ENCODE measurements at places on chromosomes 11 and 22.

GRCh38 chr22:19843857-19844376 is 10.8 kb downstream of the GNB1L start:
- DNase-seq: no peak

GRCh38 chr11:122209619-122210366 is 93.8 kb upstream of the BLID start:
- DNase-seq: no peak

- DNase-seq: no peak
Measured at GRCh38 chr22:47783433-47784366, 1021.2 kb downstream of the TBC1D22A start.

- DNase-seq: no peak
Measured at GRCh38 chr11:8328231-8328794, 64.6 kb upstream of the LMO1 start.

GRCh38 chr11:68051191-68052136 is 12.6 kb downstream of the TCIRG1 start:
- no peak for DNase-seq

DNA sequence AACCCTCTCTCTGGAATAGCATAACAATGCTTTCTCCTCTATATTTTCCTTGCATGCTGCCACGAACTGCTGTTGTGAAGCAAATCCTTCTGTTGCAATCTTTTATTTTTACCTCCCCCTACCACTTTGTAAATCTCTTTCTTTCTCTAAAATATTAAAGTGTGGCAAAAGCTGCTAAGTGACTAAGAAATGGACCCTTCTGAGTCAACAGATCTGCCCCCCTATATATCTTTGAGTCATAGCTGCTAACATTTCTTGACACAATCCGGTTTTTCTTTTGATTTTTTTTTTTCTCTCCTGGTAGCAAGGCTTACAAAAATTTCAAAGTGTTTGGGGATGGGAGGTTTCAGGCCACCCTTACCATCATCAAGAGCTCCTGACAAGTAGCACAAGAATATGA is 39.0 kb upstream of the KIRREL3 start:
- no peak for DNase-seq

DNA sequence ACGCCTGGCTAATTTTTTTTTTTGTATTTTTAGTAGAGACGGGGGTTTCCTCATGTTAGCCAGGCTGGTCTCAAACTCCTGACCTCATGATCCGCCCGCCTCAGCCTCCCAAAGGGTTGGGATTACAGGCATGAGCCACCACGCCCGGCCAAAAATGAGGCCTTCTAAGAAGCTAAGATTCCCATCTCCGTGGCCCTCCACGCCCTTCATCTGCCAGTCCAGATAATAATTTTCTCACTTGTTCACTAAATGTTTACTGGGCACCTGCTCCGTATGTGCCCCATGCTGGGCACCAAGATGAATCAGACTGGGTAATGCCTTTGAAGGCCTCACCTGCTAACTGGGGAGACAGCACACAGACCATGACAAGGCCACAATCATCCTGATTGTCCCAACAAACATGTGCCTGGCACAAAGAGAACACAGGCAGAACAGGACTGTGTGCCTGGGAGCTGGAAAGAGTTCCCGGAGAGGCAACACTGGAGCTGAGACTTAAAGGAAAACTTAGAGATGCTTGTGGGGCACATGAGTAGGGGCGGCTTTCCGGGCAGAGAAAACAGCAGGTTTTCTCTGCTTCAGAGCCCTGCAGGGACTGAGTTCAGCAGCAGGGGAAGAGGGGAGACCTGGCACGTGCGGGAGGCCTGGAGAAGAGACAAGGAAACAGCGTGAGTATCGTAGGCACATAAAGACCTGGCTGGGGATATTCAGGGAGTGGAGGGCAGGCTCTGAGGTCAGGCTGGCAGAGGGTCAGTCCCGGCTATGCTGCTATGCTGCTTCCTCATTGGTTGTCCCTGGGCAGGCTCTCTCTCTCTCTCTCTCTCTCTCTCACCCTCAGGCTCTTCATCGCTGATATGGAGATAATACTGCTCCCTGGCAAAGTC is 2.4 kb downstream of the KIAA0930 start:
- no peak for DNase-seq

DNA sequence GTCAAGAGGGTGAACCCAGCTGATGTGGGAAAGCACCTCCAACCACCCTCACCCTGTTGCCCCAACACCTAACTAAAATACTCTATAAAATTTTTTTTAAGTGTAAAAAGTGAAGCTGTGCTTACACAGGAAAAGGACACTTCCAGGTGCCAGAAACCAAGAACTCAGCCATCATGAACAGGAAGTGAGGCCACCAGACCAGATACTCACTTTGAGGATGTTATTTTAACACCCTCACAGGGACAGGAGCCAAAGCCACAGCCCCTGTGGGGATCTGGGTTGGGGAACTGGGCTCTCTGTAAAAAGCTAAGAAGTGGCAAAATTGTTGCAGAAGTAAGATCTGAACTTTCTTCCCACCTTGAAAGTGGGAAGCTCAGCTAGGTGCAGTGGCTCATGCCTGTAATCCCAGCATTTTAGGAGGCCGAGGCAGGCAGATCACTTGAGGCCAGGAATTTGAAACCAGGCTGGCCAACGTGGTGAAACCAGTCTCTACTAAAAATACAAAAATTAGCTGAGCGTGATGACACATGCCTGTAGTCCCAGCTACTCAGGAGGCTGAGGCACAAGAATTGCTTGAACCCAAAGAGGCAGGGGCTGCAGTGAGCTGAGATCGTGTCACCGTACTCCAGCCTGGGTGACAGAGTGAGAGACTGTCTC is 3.8 kb downstream of the RSPH14 start:
- DNase-seq: no peak

GRCh38 chr11:16607675-16608644 is 130.5 kb upstream of the C11orf58 start:
- DNase-seq: no peak

- DNase-seq: no peak
Measured at GRCh38 chr11:69243496-69244200, 50.3 kb upstream of the MYEOV start.

- DNase-seq: no peak
Measured at GRCh38 chr11:63738720-63739360, 29.7 kb downstream of the ZFTA start.

GRCh38 chr22:37454857-37455686 is 27.8 kb upstream of the ELFN2 start:
- DNase-seq: no peak

DNA sequence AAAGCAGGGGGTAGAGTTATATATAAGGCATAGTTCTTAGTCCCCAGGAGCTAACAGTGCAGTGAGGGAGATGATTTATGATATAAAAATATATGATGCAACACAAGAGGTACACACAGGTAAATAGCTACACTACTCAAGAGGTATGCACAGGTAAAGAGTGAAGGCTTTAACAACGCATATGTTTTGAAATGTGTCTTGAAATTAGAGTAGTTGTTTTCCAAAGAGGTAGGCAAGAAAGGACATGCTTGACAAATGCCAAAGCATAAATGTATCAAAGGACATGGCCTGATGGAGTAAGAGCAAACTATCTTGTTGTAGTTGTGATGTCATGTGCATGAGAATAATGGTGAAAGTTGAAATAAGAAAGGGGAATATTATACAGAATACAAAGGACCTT is 104.3 kb upstream of the C11orf87 start:
- no peak for DNase-seq

DNA sequence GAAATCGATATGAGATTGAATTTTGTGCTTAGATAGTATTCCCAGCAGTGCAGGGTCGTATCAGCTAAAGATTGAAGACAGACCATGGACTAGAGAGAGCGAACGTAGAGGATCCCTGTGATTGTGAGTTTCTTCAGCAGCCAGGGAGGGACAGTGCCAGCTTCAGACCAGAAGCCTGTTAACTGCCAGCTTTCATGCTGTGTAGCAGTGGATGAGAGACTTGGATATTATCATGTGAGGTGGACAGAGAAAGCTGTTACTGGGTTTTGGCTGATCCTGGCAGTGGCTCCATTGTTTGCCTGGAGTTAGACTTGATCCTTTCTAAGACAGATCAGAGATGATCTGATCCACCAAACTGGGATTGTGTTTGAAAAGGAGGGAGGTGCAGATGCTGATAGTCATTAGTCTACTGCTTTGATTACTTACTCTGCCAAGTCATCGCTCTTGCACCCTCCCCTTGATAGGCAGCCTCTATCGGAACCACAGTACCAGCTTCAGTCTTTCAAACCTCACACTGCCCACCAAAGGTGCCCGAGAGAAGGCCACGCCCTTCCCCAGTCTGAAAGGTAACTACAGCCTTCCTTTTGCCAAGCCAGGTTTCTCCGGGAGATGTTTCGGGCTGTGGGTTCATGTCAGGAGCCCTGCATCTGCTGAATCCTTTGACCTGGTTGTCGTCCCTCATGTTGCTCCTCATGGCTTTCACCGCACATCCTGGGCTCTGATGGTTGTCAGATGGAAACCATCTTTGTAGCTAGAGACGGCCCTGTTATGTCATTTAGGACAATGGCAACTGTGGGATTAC is 16.2 kb downstream of the MADD start:
- peak; percentile 68 for DNase-seq

DNA sequence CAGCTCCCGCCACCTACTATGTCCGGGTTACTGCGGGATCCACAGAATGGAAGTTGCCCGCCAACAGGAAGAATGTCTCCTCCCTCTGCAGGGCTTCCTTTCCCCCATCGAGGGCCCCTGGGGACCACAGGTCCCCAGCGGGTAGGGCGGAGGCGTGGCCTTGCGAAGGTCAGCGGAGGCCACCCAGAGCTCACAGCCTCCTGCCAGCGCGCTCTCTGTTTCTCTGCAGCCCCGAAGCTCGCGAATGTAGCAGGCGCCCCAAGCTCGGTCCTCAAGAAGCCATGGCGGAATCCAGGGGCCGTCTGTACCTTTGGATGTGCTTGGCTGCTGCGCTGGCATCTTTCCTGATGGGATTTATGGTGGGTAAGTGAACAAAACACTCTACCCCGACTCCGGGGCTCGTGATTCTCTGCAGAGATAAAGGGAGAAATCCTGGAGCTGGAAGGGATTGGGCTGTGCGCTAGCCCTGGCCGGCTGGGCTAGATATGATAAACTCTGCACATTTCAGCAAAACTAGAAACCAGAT is at the start of gene NAALAD2:
NAALAD2 (plus strand) TSS at position 186 of the 526 bp plus-strand sequence; CDS start at position 282, 96 bp downstream.
- no peak for DNase-seq

- no peak for DNase-seq
Measured at GRCh38 chr22:31987218-31987617, 42.9 kb downstream of the YWHAH start.

GRCh38 chr11:64870176-64870892 is 8.1 kb downstream of the EHD1 start:
- no peak for DNase-seq

- no peak for DNase-seq
Measured at GRCh38 chr11:92739491-92739890, 230.0 kb upstream of the MTNR1B start.

GRCh38 chr11:113994077-113994954 is 19.4 kb downstream of the HTR3A start:
- DNase-seq: no peak

DNA sequence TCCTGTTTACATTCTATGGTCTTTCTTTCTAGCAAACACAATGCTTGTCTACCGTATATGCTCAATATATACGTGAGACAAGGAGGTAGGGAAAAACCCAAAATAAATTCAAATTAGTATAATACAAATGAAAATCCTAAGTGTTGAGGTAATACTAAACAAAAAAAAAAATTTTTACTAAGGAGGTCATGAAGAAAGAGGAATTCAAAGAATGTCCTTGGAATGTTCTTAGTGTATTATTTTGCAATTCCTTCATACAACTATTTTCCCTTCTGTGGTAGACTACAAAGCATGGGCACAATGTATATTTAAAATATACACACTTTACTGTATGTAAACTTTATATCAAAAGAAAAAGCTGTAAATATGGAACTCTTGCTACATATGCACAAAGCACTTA is 36.4 kb downstream of the PIK3C2A start:
- DNase-seq: no peak

GRCh38 chr11:132073787-132074186 is 703.4 kb downstream of the NTM start:
- DNase-seq: no peak

- DNase-seq: no peak
Measured at GRCh38 chr22:28331695-28332094, 347.9 kb downstream of the TTC28 start.

- no peak for DNase-seq
Measured at GRCh38 chr11:11976481-11977127, 31.8 kb downstream of the DKK3 start.

- DNase-seq: peak; percentile 86
Measured at GRCh38 chr11:536841-537621, at the start of gene LRRC56. TSS of gene LRRC56 (plus strand) at chr11:537527. CDS start at chr11:540685, 3,158 bp downstream.

GRCh38 chr22:40107851-40108378 is 69.8 kb upstream of the TNRC6B start:
- DNase-seq: no peak

GRCh38 chr11:46845440-46845739 is 690 bp downstream of the CKAP5 start:
- no peak for DNase-seq

DNA sequence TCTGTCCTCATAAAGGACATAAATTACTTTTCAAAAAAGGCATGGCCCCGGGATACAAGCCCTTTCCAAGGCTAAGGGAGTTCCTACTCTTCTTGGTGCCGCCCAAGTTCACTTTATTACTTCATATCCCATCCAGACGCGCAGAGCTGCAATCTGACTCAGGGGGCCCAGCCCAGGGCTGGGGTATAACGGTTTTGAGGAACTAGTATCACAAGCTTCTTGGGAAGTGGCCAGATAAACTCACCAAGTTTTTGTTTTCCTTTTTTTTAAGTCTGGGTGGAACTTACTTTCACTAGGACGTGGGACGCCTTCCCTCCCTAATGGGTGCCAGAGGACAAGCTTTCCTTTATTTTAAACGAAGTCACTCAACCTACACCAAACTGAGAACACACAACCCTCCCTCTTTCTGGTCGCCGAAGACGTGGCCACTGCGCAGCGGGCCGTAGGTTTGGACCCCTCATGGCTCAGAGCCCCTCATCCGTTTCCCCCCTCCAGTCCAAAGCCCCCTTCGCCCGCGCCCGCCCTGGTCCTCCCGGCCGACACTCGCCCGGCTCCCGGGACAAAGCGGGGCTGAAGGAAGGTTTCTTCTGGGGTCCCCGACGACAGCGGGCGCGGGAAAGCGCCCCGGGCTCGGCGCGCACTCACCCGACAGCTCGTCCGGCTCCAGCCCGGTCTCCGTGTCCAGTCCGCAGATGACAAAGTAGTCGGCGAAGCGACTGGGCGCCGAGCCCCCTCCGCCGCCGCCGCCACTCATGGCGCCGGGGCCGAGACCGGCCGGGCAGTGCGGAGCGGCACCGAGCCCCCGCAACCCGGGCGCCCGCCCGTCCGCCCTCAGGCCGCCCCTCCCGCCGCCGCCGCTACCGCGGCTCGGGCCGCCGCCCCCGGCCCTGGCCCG is 587 bp downstream of the DENND5A start:
- no peak for DNase-seq

DNA sequence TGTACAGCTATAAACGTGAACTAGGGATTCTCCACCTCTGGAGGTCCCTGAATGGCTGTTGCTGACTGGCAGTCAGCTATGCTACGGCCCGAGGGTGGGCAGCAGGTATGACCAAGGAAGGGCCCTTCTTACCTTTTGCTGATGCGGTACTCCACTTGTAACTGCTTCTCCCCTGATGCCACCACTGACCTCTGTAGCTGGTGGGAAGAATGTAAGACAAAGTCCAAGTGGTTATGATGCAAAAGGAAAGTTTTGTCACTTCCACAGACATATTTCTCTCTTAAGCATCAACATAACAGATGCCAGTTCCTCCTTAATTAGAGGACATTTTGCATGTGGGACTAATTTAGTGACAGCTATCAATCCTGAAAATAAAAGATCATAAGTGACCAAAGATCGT is 32.2 kb downstream of the P4HA3 start:
- no peak for DNase-seq

GRCh38 chr11:31995525-31996094 is 95.3 kb upstream of the RCN1 start:
- no peak for DNase-seq

Data from D721Med (cell line).